Effector CD8-positive, alpha-beta T cell (primary cell): ENCODE measurements at places on chromosomes 5 and 9.

GRCh38 chr5:72464071-72464470 lies 43.1 kb downstream of the ZNF366 start:
- DNase-seq = no peak

- no peak for DNase-seq
Measured at GRCh38 chr9:87346061-87346665, 151.5 kb upstream of the DAPK1 start.

DNA sequence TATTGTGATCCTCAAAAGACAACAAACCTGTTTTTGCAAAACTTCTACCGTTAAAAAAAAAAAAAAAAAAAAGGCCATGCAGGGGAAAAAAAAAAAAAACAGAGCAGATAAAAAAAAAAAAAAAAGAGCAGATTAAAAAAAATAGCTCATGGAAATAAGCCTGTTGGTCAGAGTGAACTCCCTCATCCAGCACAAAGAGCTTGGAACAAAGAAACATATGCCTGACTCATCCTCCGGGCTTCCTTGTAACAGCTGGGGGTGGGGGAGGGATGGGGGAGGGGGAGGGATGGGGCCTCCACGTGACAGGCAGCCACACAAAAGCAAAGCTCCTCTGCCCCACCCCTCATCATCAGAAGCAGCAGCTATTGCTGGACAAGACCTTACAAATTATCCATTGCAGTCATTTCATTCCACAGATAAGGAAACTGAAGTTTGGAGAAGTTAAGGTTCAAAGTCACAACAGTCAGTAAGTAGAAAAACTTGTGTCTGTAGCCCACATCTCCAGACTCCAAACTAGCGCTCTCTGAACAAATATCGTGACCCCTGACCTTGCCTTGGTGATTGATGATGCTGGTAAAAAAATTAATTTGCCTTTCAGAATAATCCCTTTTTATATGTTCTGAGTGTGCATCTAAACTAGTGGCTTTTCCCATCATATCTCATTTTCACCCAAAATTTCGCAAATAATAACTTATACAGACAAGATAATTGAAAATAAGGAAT lies 38.9 kb downstream of the SLC35D2 start:
- no peak for DNase-seq

DNA sequence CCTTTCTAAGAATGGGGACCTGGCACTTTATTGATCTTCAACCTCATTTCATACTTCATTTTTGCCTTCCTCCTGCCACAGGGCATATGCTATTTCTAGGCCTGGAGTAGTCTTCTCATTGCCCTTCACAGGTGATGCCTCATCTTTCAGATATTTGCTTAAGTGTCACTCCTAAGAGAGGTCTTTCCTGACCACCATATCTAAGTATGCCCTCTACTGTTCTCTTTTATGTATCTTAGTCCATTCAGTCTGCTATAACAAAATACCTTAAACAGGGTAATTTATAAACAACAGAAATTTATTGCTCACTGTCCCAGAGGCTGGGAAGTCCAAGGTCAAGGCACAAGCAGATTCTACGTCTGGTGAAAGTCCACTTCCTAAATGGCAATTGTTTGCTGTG lies 99.1 kb downstream of the ADAMTS6 start:
- no peak for DNase-seq

- DNase-seq = no peak
Measured at GRCh38 chr5:159814805-159815585, 101.3 kb upstream of the ADRA1B start.

DNA sequence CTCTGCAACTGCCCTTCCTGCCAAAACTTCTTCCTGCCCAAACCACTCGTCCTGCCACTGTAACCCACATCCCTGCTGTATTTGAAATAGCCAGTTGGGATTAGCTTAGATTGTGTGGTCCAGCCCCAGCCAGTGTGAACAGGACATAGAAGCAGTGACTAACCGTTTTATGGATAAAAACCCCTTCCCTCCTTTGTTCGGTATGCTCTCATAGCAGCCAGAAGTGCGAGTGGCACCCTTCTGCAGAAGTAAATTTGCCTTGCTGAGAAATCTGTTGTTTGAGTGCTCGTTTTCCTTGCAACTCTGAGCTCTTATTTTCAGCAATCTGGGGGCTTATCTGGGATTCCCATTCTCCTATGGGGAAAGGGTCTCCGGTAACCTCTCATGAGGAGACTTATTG lies 470.0 kb downstream of the PRDM9 start:
- no peak for DNase-seq
